ENCODE measurements at places on chromosomes 1 and 21. TPM values are rescaled to one million over a fixed set of nuclear protein-coding genes. Genes with fewer than 3 reads are reported as not detected.
A peak's percentile ranks its signal among the peaks of the same experiment; 100 is the strongest.

The HAO2 gene
- total RNA-seq: not detected

The OR2T2 gene
- not detected for total RNA-seq

The SVBP gene
- 20.8 TPM for total RNA-seq

The RHBG gene
- not detected for total RNA-seq

DNA sequence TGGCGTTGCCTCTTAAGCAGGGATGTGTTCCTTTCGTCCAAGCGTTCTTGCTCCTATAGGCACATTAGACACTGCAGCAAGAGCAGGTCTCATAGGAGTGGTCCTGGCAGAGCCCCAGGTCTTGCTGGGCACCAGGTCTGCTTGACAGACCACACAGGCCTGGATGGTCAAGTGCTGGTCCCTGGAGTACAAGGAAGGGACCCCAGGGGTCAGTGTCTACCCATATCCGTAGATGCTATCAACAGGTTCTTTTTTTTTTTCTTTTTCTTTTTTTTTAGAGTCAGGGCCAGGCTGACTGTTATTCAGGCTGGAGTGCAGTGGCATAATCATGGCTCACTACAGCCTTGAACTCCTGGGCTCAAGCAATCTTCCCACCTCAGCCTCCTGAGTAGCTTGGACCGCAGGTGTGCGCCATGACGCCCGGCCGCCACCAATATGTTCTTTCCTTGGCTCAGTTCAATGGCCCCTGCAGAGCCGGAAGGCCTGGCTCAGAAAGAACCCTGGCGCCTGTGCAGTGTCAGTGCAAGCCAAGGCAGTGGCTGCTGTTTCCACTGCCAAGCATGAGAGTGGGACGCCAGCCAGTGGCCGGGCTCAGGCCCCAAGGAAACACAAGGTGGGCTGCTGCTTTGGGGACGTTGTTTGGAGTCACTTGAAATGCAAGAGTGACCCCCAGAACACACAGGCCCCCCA, 10.0 kb upstream of the TNFRSF8 start:
- no peak for DNase-seq
- peaks cover 7% of the 10 kb centered on the region for H3K4me1 ChIP-seq
- H3K4me3 ChIP-seq: no peak overlapping the region
- no peak overlapping the region for H3K27ac ChIP-seq
- H3K27me3 ChIP-seq: peaks cover 12% of the 10 kb centered on the region

- no peaks in the 10 kb centered on the region for H3K4me1 ChIP-seq
- H3K4me3 ChIP-seq: no peak overlapping the region
- no peak overlapping the region for H3K27ac ChIP-seq
- DNase-seq: no peak
- no peaks in the 10 kb centered on the region for H3K27me3 ChIP-seq
These were observed 823.0 kb upstream of the PRMT6 start for GRCh38 chr1:106233511-106233910.

DNA sequence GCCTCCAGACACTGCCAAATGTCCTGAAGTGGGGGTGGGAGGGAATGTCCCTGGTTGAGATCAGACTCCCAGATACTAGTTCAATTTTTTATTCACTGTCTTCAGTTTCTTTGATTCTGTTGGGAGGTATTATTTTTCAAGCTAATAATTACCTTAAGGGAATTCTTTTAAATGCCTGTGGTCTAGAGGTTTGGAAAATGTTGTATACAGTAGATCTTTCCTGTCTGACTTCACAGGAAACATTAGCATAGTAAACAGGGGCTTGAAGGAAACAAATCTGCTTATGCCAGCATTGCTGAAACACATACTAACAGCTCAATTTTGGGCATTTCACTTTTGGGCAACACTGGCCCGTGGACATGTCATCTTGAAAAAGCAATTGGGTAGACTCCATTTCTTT, 84.3 kb upstream of the HP1BP3 start:
- H3K27me3 ChIP-seq: no peaks in the 10 kb centered on the region
- DNase-seq: no peak
- H3K27ac ChIP-seq: no peak overlapping the region
- no peak overlapping the region for H3K4me3 ChIP-seq
- peaks cover 10% of the 10 kb centered on the region for H3K36me3 ChIP-seq

GRCh38 chr1:148334339-148335130, 148.6 kb downstream of the PPIAL4G start:
- peaks cover 12% of the 10 kb centered on the region for H3K4me1 ChIP-seq
- peaks cover 4% of the 10 kb centered on the region for H3K27me3 ChIP-seq
- peak overlapping the region; percentile 58 for H3K4me3 ChIP-seq
- H3K27ac ChIP-seq: peak overlapping the region; percentile 91
- no peaks in the 10 kb centered on the region for H3K36me3 ChIP-seq

DNA sequence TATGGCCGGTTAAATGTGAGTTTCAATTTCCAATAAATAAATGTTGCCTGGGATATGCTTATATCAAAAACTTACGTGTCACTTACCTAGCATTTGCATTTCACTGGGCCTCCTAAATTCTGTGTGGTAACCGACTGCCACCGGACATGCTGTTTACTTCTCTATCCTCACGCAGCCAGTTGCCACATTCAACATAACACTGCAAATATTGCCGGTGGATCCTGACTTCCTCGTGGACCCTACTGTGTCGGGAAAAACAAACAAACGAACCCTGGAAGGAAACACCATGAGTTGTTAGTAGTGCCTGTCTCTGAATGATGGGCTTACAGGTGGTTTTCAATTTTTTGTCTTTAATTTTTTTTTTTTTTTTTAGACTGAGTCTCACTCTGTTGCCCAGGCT, 54.1 kb downstream of the RIPK4 start:
- H3K27me3 ChIP-seq: peaks cover 52% of the 10 kb centered on the region
- no peak overlapping the region for H3K4me3 ChIP-seq
- no peaks in the 10 kb centered on the region for H3K36me3 ChIP-seq
- H3K4me1 ChIP-seq: no peaks in the 10 kb centered on the region
- DNase-seq: no peak

DNA sequence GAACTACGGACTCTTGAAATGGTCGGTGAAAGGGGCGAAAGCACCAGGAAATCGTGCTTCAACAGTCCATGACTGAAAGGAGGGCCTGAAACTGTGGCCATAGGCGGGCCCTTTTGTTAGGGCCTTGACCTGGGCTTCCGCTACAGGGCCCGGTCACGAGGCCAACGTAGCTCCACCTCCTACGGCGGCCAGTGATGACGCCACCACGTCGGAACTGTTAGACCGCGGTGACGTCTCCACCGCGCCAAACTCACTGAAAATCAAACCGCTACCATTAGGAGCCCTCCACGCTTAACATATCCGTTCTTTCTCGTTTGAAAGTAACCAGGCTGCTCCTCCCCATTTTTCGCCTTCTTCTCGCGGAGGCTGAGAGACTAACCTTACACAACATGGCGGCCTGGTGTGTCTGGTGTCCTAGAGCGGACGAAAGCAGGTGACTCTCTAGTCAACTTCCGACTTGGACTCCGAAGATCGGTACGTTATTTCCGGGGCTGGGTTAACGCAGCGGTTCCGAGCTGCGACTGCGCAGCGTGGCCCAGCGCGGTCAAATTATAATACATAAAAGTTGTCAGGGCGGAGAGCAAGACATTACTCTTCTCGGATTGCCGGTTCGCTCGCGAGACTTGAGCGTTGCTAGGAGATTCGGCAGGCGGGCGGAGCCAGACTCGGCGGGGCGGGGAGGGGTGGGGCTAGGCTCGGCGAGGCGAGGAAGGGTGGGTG, 371 bp upstream of the CACYBP start:
- H3K27ac ChIP-seq: peak overlapping the region; percentile 99
- no peaks in the 10 kb centered on the region for H3K36me3 ChIP-seq
- peak overlapping the region; percentile 92 for H3K4me3 ChIP-seq
- H3K4me1 ChIP-seq: peaks cover 36% of the 10 kb centered on the region
- DNase-seq: peak; percentile 98

DNA sequence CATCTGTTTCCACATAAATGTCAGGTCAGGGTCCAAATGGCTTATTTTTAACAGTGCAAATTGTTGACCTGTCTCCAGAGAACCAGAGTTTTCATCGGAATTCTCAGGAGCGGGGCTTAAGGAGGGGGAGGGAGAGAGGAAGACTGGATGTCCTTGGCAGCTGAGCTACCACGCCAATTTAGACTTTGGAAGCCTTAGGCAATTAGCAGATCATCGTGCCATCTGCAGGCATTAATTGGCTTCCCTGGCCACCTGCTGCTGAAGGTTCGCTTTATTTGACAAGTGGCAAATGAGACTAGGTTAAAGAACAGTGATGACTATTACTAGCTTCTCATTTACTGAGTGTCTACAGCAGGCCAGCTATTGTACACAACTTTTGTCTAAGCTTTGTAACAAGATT, 43.7 kb downstream of the HLX start:
- H3K27ac ChIP-seq: no peak overlapping the region
- no peaks in the 10 kb centered on the region for H3K4me1 ChIP-seq
- no peaks in the 10 kb centered on the region for H3K27me3 ChIP-seq
- DNase-seq: no peak
- H3K36me3 ChIP-seq: no peaks in the 10 kb centered on the region
- H3K4me3 ChIP-seq: no peak overlapping the region

Measured in lower lobe of right lung (tissue), 2 donors.